Endodermal cell (in vitro differentiated cells): ENCODE measurements at places on chromosomes 7 and 10. TPM values are rescaled to one million over a fixed set of nuclear protein-coding genes. Genes with fewer than 3 reads are reported as not detected.
A peak's percentile ranks its signal among the peaks of the same experiment; 100 is the strongest.

DNA sequence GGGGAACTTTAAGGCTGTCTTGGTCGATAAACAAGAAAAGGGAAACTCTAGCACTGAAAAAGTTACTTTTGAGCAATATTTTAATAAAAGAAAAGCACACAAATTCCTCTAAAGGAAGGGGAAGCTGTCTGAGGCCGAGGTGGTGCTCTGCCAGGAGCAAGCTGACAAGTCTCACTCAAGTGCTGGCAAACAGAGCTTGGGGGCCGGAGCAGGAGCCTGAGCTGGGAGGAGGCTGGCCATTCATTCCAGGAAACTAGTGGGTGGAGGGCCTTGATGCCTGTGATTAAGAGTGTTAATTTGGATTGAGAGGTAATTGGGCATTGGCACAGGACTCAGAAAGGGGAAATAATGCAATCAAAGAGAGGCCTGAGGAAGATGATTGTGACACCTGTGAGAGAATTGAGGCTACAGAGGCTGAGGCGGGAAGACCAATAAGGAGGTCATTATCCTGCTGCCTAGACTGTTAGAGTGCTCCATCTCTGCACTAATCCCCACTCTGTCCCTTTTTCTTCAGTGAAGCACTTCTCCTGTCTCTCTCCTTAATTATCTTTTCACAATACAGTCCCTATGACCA, 154.9 kb upstream of the COL1A2 start:
- H3K36me3 ChIP-seq: no peaks in the 10 kb centered on the region
- H3K4me3 ChIP-seq: no peak overlapping the region

MKX gene
- total RNA-seq: 0.17 to 0.42 TPM (median 0.29 TPM) in 3 replicates

DNA sequence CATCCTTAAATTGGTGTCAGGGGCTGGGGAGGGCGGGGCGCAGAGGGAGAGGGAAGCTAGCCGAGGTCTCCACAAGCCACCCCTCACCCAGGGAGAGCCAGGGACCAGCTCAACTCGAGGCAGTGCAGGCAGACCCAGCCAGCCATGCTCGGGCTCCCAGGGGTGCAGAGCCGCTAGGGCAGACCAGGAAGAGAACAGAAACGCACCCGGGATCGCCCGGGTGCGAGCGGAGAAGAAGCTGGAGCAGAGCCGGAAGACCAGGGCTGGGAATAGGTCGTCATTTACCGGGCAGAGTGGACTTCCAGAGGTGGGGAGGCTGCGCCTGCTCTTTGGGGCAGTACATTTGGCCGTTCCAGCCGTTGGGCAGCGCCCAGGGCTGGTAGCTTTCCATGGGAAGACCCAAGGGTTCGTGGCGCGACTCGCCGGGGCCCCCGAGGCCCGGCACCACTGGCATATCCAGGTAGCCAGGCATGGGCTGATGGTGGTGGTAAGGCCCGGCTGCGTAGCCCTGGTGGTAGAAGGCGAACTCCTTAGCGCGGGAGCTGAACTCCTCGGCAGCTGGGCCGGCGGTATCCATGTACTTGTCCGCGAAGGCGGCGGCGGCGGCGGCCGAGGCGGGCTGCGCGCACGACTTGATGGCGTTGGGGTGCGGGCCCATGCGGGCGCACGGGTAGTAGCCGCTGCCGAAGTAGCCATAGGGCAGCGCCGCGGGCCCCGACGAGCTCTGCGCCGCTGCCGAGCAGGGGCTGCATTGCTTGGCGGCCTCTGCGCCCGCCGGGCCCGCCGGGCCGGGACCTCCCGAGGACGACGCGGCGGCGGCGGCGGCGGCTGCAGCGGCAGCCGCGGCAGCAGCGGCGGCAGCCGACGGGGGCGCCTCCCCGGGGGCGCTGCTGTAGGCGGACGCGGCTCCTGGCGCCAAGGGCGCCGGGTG, 755 bp downstream of the HOXA13 start:
- peaks cover 97% of the 10 kb centered on the region for H3K27me3 ChIP-seq
- H3K4me1 ChIP-seq: no peaks in the 10 kb centered on the region
- peak; percentile 83 for DNase-seq
- H3K27ac ChIP-seq: no peak overlapping the region

- H3K4me1 ChIP-seq: no peaks in the 10 kb centered on the region
- no peaks in the 10 kb centered on the region for H3K27me3 ChIP-seq
- DNase-seq: no peak
- H3K36me3 ChIP-seq: no peaks in the 10 kb centered on the region
Observed at GRCh38 chr10:131205556-131205955, 106.0 kb downstream of the TCERG1L start.

- peak overlapping the region; percentile 83 for H3K27ac ChIP-seq
- DNase-seq: no peak
- no peaks in the 10 kb centered on the region for H3K27me3 ChIP-seq
- no peak overlapping the region for H3K4me3 ChIP-seq
Observed at GRCh38 chr10:34200355-34200901, 614.7 kb downstream of the PARD3 start.

COL17A1 gene
- total RNA-seq: 1.1 and 1.7 TPM in 2 replicates

- H3K36me3 ChIP-seq: no peaks in the 10 kb centered on the region
- H3K4me1 ChIP-seq: no peaks in the 10 kb centered on the region
- peaks cover 85% of the 10 kb centered on the region for H3K27me3 ChIP-seq
- no peak overlapping the region for H3K27ac ChIP-seq
Observed at GRCh38 chr10:62814756-62815380, 1.3 kb downstream of the EGR2 start.

GRCh38 chr7:106009503-106010226, 46.6 kb downstream of the CDHR3 start:
- no peaks in the 10 kb centered on the region for H3K4me1 ChIP-seq
- H3K4me3 ChIP-seq: peak overlapping the region; percentile 37
- no peaks in the 10 kb centered on the region for H3K36me3 ChIP-seq
- H3K27ac ChIP-seq: peak overlapping the region; percentile 86
- H3K27me3 ChIP-seq: peaks cover 13% of the 10 kb centered on the region
- DNase-seq: peak; percentile 99

DNA sequence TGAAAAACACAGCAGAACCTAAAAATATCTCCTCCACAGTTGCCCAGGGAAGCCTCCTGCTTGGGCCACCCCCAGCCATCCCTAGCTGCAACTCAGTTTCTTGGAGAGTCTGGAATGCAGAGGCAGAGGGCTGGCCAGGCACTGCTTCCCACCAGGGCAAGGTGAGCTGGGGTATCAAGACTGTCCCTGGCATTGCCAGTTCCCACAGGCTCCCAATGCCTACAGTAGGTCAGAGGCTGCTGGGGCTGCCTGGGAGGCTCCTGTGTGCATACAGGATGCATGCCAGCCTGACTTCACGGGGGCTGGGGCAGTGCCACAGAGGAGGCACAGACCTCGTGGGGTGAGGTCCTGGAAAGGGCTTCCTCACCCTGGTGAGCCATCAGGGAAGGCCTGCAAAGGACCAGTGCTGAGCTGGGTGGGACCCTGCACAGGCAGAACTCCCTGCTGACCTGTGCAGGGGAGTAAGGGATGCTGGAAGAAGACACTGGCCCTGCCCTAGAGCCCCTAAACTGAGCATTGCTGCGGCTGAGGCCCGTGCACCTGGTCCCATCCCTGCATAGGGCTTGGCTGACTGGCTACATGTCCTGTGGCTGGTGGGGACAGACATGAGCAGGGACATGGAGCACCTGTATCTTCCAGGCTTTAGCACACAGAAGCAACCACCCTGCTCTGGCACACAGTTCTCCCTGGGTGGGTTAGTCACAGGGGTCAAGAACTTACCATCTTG, 121.9 kb upstream of the RET start:
- no peaks in the 10 kb centered on the region for H3K36me3 ChIP-seq
- no peak overlapping the region for H3K27ac ChIP-seq
- peaks cover 3% of the 10 kb centered on the region for H3K4me1 ChIP-seq
- no peak overlapping the region for H3K4me3 ChIP-seq
- no peak for DNase-seq

LEP gene
- not detected in 3 replicates for total RNA-seq

CALML3 gene
- not detected in 2 replicates for total RNA-seq

DNA sequence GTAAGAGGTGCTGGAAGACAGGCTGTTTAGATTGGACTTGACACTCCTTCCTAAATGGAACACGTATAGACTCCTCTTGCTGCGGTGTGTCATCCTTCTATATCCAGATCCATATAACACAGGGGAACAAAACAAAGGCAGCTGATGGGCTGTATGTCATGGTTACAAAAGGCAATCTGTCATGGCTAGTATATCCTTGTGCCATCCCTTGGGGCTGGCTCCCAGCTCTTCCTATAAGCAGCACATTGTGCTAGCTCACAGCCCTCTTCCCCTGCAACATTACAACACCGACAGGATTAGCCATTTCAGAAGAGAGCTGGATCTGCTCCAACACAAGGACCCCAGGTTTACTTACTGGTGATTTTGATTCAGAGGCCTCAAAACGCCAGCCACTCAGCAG, 15.3 kb downstream of the LIPK start:
- DNase-seq: no peak
- no peak overlapping the region for H3K27ac ChIP-seq
- H3K4me3 ChIP-seq: no peak overlapping the region
- H3K27me3 ChIP-seq: peaks cover 2% of the 10 kb centered on the region
- H3K36me3 ChIP-seq: no peaks in the 10 kb centered on the region

- H3K36me3 ChIP-seq: no peaks in the 10 kb centered on the region
- DNase-seq: peak; percentile 74
- H3K27ac ChIP-seq: no peak overlapping the region
- H3K27me3 ChIP-seq: no peaks in the 10 kb centered on the region
Observed at GRCh38 chr10:61024856-61025201, 80.8 kb upstream of the RHOBTB1 start.

VWC2 gene
- total RNA-seq: not detected in 2 replicates

GRCh38 chr7:34373940-34374339, 284.1 kb upstream of the NPSR1 start:
- no peaks in the 10 kb centered on the region for H3K27me3 ChIP-seq
- H3K4me3 ChIP-seq: no peak overlapping the region
- H3K4me1 ChIP-seq: no peaks in the 10 kb centered on the region

DNA sequence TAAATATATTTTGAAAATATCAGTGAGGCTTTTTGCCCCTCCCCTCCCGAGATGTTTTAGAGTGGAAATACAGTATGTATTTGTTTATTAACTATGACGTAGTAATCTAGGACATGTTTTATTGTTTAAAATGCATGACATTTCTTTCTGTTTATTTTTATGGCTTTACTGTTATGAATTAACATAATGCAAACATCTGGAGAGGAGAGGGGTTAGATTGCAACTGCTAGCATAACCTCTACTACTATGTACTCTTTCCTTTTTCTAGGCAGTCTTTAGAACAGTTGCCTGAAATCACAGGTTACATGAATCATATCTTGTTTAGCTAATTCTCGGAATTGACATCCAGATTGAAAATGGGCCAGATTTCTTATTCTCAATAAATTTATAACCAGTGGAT, 7.4 kb downstream of the BTAF1 start:
- no peak overlapping the region for H3K4me3 ChIP-seq
- DNase-seq: no peak
- H3K36me3 ChIP-seq: peaks cover 75% of the 10 kb centered on the region
- H3K27me3 ChIP-seq: no peaks in the 10 kb centered on the region

DNA sequence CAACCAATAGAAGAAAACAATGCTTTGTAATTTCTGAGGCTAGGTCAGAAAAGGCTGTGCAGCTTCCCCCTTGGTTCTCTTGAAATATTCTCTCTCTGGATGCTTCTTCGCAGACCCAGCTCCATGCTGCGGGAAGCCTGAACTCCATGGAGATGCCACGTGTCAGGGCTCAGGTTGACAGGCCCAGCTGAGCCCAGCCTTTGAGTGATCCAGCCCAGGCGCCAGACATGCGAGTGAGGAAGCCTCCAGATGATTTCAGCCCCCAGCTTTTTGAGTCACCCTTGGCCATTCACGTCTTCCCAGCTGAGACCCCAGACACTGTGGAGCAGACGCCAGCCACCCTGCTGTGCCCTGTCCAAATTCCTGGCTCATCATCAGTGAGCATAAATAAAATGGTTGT, 378.4 kb upstream of the NRP1 start:
- H3K27ac ChIP-seq: peak overlapping the region; percentile 67
- no peaks in the 10 kb centered on the region for H3K27me3 ChIP-seq
- no peak for DNase-seq
- H3K36me3 ChIP-seq: no peaks in the 10 kb centered on the region
- no peaks in the 10 kb centered on the region for H3K4me1 ChIP-seq

FAM25A gene
- total RNA-seq: not detected in 3 replicates

GRCh38 chr7:5383314-5384098, 40.1 kb downstream of the TNRC18 start:
- no peak overlapping the region for H3K4me3 ChIP-seq
- no peak for DNase-seq
- peaks cover 7% of the 10 kb centered on the region for H3K4me1 ChIP-seq
- peak overlapping the region; percentile 44 for H3K27ac ChIP-seq

DNA sequence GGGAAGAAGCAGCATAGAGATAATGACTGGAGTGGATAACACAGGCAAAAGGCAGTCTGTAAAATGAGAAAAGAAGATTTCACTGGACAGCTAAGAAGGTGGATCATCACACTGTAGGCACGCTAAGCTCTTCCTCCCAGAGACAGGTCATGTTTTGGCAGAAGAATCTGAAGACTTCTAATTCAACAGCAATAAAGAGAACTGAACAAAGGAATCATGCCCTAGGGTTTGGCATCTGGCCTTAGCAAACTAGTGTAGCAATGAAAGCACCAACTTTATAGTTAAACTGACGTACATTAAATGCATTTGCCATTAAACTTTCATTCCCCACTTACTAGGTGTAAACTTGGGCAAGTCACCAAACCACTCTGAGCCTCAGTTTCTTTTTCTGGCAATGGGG, 84.4 kb upstream of the SEM1 start:
- H3K27me3 ChIP-seq: peaks cover 14% of the 10 kb centered on the region
- no peak overlapping the region for H3K4me3 ChIP-seq
- no peak overlapping the region for H3K27ac ChIP-seq
- H3K4me1 ChIP-seq: no peaks in the 10 kb centered on the region
- H3K36me3 ChIP-seq: no peaks in the 10 kb centered on the region
- no peak for DNase-seq

DNA sequence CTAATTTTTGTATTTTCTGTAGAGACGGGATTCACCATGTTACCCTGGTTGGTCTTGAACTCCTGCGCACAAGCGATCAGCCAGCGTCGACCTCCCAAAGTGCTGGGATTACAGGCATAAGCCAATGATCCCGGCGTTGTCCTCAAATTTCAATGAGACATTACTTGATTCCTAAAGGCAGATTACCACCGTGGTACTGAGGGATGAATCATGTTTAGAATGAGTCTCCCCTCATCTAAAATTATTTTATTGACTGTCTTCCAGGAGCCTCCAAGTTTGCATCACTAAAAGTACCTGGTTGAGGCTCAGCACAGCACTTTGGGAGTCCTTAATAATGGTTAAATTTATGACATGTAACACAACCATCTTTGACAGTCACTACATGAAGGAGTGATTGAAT, 142.2 kb upstream of the AKR1E2 start:
- no peak overlapping the region for H3K4me3 ChIP-seq
- no peaks in the 10 kb centered on the region for H3K36me3 ChIP-seq
- no peak for DNase-seq
- H3K4me1 ChIP-seq: no peaks in the 10 kb centered on the region
- no peaks in the 10 kb centered on the region for H3K27me3 ChIP-seq
- H3K27ac ChIP-seq: no peak overlapping the region

GRCh38 chr10:132027423-132027983, 38.2 kb upstream of the JAKMIP3 start:
- H3K4me3 ChIP-seq: no peak overlapping the region
- no peak for DNase-seq
- no peaks in the 10 kb centered on the region for H3K36me3 ChIP-seq
- H3K27me3 ChIP-seq: peaks cover 8% of the 10 kb centered on the region
- no peak overlapping the region for H3K27ac ChIP-seq

C10orf88 gene
- 10.2 to 19.4 TPM (median 18.1 TPM) in 3 replicates for total RNA-seq

PON3 gene
- total RNA-seq: 0.53 TPM in 1 of 3 replicates, not detected in the others

- H3K27me3 ChIP-seq: no peaks in the 10 kb centered on the region
- H3K27ac ChIP-seq: no peak overlapping the region
- no peaks in the 10 kb centered on the region for H3K4me1 ChIP-seq
Observed at GRCh38 chr10:128633864-128634540, 507.8 kb upstream of the MKI67 start.

- no peak for DNase-seq
- H3K4me1 ChIP-seq: no peaks in the 10 kb centered on the region
- H3K4me3 ChIP-seq: no peak overlapping the region
- H3K36me3 ChIP-seq: no peaks in the 10 kb centered on the region
Observed at GRCh38 chr10:50929670-50930069, 44.2 kb upstream of the A1CF start.

EVX1 gene
- total RNA-seq: 8.4 and 10.7 TPM in 2 replicates
